ENCODE measurements at places on chromosomes 13 and 19. TPM values are rescaled to one million over a fixed set of nuclear protein-coding genes. Genes with fewer than 3 reads are reported as not detected.

DNA sequence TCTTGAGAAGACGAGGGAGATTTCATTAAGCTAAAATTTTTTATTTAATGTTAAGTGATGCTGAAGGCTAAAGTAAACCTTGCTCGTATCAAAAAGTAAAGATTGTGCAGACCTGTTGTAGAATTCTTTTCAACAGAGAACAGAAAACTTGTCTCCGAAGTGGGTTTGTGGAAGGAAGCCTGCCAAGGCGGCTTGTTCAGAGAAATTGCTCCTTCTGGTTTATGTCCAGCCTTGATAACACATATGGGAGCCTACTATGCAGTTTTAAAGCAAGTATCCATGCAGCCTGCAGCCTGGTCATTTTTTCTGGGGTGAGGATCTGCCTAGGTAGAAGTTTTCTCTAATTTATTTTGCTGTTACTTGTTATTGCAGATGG, 1.4 kb downstream of the MLNR start:
- DNase-seq: no peak

DNA sequence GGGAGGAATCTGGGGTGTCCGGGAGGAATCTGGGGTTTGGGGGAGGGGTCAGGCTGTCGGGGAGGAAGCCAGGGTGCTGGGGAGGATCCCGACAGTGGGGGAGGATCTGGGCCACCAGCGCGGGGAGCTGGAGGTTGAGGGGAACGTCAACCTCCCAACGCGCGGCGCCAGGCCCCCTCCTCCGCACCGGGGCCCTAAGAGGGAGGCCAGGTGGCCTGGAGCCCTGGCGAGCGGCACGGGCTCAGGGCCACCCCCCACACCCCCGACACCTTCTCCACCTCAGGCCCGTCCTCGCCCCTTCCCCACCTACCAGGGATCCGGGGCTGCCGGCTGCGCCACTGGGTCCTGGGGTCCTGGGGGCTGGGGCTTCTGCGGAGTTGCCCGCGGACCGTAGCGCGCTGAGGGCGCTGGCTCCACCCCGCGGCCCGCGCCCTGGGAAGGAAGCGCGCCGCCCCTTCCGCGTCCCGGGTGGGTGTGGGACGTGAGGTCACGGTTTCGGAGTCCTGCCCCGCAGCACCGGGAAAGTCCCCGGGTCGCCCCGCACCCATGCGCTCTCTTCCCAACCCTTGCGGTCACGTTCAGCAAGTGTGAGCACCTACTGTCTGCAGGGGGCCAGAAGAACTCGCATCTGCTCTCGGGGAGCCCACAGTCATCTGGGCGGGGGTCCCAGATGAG, at the start of gene TICAM1:
TSS of gene TICAM1 (minus strand) at position 409 of the 675 bp plus-strand sequence. CDS start 13,335 bp downstream, outside the sequence.
- peak; percentile 49 for DNase-seq

- DNase-seq: no peak
These were observed 158.8 kb upstream of the TMTC4 start for GRCh38 chr13:100833427-100833826.

DNA sequence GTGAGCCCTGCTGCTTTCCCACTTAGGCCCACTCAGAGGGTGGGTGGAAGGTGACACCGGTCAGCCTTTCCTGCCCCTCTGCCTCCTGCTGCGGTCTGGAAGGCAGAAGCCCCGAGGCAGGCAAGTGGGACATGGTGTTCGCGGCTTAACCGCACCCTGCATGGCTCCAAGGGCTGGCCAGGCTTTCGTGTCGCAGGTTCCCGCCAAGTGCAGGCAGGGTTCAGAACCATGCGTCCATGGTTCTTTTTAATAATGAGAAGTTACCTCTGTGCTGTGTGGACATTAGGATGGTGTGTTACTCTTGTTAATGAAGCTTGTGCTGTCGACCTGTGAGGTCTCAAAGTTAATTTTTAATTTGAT, 986 bp downstream of the DGKH start:
- DNase-seq: no peak

DNA sequence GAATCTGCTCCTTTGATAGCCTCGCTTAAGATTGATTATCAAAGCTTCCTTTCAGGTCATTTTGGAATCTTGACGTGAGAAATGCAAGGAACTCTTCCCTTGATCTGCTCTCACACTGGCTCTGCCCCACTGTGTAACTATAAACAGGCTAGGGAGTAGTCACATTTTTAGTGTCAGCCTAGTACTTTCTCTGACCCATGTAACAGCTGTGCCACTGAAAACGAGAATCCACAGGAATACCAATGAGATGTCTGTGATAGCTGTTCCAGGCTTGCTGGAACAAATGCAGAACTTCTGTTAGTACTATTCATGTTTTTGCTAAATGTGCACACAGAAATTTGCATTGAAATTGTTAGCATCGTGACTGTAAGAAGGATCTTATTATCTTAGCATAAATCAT, 221.3 kb downstream of the MYO16 start:
- DNase-seq: no peak

DNA sequence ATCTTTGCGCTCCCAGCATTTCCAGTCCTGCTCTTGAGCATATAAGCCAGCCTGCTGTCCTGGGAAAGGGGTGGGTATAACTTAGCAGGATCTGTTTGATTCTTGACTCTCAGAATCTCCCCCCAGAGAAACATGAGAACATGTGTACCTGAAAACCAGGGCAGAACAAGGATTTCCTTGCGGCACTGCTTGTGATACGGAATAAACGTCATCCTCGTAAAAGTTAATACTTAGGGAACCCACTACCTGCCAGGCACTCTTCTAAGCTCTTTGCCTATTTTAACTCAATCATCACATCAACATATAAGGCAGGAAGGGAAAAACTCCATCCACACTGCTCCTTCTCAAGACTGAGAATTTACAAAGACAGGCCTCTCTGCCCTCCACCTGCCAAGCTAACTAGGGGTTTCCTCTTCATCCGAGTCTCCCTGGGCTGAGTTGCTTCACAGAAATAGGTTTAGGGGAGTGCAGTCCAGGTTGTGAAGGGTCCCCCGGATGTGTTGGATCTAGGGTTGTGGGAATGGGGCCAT, 1.1 kb downstream of the ZNF653 start:
- DNase-seq: no peak

The ZNF91 gene
- 7.0 TPM for total RNA-seq

The ZNF677 gene
- 6.1 TPM for total RNA-seq

The WDR87 gene
- not detected for total RNA-seq

The BCL2L12 gene
- total RNA-seq: 99.1 TPM
